IMR-90 (cell line): ENCODE measurements at places on chromosomes 13 and 19. TPM values are rescaled to one million over a fixed set of nuclear protein-coding genes. Genes with fewer than 3 reads are reported as not detected.

DNA sequence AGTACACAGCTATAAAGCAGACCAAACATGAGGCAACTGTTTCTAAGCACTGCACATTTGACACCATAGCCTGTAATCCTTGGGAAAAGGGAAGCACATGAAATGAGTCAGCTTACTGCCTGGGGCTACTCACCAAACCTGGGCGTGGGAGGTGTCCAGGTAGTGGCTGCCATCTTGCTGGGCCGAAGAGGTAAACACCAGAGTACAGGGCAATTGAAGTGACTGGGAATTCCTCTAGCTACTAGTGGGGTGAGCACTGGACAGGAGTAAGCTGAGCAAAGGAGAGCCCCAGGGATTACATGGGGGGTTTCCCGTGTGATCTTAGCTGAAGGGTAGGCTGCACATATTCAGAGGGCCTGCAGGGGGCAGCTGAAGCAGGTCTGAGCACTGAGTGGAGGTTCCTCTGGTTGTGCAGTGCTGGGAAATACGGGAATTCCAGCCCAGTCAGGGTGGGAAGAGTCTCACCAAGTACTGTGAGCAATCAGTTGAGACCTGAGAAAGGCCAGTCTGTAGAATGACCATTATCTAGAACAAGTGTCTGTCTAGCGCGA is 140.5 kb downstream of the SLC7A1 start:
- DNase-seq = peak; percentile 7

The ZNF681 gene
- 0.10 and 0.15 TPM in 2 replicates for polyA plus RNA-seq

DNA sequence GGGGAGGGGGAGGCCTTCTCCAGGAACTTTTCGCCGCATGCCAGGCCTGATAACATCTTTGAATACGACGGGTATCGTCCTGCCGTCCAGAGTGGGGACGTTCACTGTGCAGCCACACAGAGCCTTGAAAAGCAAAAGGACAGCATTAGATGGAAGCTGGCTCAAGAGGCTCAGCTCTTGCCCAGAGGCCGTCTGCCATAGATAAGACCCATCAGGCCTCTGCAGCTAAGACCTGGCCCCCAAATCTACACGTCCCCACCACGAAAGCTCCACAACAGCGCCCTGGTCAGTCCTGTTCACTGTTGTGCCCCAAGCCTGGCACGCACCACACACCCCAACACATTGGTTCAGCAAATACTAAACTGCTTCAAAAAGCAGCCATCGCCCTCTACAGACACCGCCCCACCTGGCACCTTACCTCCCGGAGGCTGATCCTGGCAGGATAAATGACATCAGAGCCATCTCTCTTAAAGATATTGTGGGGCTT is 2.1 kb downstream of the DNAJB1 start:
- no peak for DNase-seq

The VSTM1 gene
- not detected in 2 replicates for polyA plus RNA-seq

DNA sequence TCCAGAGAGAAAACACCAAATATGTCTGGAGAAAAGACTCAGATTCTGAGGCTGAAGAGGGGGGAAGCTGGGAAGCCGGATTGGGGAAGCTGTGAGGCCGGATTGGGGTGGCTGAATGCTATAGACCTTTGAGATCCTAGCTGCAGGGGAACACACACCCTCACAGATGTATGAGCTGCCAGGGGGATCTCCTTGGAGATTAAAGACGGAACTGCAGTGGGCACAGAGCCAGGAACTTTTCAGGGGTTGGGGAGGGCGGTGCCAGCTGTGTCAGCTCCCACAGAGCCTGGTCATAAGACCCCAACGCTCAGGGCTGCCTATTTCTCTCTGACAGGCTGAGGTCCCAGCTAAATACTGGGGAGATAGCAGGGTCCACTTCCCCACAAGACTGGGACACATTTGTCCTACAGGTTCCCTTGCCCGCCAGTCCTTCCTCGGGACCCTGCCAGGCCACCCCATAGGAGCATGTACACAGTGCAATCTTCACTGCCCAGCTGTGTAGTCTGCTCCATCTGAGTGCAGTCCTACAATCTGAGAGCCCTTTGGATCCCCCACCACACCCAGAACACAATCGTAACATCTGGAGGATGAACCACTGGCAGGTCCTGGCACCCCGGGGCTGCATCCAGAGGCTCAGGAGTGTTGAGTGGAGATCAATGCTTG is 1893.9 kb downstream of the PCDH9 start:
- DNase-seq = no peak

DNA sequence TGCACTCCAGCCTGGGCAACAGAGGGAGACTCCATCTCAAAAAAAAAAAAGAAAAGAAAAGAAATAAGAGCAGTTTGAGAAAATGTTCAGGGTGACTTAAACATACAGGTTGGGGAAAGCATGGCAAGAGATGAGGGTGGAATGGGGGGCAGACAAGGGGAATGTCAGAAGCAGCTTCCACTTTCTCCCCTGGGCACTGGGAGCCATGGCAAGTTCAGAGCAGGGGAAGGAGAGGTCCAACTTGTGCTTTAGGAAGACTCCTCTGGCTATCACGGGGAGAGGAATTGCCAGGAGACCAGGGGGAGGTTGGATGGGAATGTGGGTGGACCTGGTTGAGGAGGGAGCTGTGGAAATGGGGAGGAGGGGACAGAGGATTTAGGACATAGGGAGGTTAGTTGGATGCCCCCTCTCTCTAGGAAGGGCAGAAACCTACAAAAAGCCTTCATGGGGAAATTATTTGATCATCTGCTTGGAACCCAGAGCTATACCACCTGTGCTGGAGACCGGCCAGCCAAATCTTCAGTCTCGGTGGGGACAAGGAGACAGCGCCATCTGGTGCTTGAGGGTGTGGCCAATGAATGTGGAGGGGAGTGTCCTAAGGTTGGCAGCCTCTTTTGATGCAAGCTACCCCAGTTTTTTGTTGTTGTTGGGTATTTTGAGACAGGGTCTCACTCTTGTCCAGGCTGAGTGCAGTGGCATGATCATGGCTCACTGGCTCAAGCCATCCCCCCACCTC is 7.3 kb upstream of the STRN4 start:
- DNase-seq = no peak

The LYPD3 gene
- polyA plus RNA-seq = 1.1 TPM in 2 replicates

The SOHLH2 gene
- polyA plus RNA-seq = 0.06 and 0.17 TPM in 2 replicates

The CACNG6 gene
- not detected in 2 replicates for polyA plus RNA-seq

The ZNF221 gene
- 0.93 and 1.0 TPM in 2 replicates for polyA plus RNA-seq

- no peak for DNase-seq
Observed at GRCh38 chr19:42270346-42271044, 1.4 kb downstream of the CIC start.

The AP1M1 gene
- polyA plus RNA-seq = 97.4 and 99.1 TPM in 2 replicates

DNA sequence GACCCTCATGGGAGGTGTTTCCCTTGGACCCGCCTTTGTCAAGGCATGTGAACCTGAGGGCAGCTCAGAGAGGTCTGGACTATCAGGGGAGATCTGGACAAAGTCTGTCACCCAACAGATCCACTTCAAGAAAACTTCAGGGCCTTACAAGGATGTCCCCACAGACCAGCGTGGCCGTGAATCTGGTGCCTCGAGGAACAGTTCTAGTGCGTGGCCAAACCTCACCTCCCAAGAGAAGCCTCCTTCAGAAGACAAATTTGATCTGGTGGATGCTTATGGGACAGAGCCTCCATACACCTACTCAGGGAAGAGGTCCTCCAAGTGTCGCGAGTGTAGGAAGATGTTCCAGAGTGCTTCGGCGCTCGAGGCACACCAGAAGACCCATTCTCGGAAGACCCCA is 11.5 kb downstream of the ZSCAN22 start:
- no peak for DNase-seq

DNA sequence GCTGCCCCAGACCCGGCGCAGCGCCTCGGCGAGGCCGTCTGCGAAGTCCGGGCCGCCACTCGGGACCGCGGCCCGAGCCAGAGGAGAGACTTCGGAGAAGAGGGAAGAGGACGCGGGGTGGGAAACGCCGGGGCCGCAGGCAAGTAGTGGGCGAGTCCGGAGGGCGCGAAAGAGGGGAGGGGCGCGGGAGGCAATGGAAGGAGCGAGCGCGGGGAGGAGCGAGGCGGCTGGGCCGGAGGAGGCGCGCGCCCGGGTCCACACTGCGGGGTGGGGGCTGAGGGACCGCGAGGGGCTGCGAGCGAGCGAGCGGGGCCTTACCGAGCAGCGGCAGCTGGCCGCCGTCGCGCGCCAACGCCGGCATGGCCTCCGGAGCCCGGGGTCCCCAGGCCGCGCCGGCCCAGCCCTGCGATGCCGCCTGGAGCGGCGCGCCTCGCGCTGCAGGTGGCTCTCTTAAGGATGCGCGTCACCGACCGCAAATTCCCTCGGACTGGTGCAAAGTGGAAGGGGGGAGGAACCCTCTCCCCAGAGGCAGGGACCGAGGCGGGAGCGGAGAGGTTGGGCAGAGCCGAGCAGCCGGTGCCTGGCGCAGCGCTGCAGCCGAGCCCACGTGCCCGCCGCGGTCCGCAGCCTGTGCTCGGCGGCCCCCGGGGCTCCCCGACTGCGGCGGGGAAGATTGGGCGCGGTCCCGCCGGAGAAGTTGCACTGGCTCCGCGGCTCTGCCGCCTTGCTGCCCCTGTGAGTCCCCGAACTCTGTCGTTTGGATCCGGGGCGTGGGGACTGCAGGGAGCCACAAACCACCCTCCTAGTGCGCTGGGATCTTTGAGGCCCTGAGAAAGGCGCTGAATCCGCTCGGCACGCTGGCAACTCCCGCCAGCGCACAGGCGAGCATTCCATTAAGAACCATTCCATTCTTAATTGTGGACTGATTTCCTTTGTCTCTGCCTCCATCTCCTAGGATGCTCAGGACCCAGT is at the start of gene FLT3:
TSS of gene FLT3 (minus strand) at position 427 of the 972 bp plus-strand sequence. CDS start at position 361, 66 bp downstream.
- peak; percentile 38 for DNase-seq

The GJB2 gene
- polyA plus RNA-seq = 0.09 and 0.17 TPM in 2 replicates

GRCh38 chr19:5120321-5120720 is 151.4 kb downstream of the KDM4B start:
- no peak for DNase-seq
